GM23248 (cell line): ENCODE measurements at places on chromosomes 7 and 10.

GRCh38 chr10:633279-634245 is 55.9 kb downstream of the DIP2C start:
- DNase-seq, result no peak

DNA sequence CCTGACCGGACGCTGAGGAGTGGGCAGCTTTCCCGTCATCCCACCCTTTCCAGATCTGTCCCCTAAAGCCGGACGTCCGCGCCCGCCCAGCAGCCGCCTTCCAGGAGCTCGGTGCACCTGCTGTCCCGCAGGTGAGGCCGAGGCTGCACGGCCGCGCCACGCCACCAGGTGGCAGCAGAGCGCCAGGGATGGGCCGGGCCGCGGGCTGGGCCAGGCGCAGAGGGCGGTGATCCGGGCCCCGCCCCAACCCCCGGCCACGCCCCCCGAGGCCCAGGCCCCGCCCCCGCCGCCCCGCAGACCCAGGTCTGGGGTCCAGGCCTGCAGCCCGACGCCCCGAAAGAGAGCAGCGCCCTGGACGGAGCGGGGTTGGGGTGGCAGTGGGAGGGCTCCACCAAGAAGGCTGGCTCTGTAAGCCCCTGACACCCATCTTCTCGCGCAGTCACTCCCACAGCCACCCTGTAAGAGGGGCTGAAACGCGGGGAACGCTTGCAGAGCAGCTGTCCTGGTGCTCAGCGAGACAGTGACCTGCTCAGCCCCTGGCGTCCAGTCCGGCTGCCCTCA is 32.2 kb downstream of the FOXL3 start:
- peak; percentile 66 for DNase-seq

DNA sequence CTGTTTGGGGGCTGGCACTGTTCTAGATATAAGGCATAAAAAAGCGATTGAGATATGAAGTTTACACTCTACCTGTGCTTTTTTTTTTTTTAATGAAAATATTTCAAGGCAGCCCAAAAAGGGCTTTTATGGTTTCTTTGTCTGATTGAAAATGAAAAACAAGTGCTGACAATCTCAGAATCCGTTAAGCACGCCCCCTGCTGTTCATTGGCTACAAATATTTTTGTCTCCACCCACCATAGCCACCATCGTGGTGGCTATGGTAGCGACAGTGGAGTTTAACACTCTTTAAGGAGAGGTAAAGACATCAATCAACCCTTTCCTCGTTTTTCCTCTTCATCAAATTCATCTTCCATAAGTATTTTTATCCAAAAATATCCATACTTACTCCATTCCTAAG is 94.2 kb downstream of the CD36 start:
- DNase-seq, result peak; percentile 30

GRCh38 chr7:80869106-80869784 is 49.6 kb downstream of the SEMA3C start:
- DNase-seq, result no peak

- peak; percentile 42 for DNase-seq
These were observed 555.0 kb downstream of the INHBA start for GRCh38 chr7:41147606-41148485.

GRCh38 chr10:22049635-22050034 is 46.1 kb upstream of the DNAJC1 start:
- DNase-seq, result no peak

DNA sequence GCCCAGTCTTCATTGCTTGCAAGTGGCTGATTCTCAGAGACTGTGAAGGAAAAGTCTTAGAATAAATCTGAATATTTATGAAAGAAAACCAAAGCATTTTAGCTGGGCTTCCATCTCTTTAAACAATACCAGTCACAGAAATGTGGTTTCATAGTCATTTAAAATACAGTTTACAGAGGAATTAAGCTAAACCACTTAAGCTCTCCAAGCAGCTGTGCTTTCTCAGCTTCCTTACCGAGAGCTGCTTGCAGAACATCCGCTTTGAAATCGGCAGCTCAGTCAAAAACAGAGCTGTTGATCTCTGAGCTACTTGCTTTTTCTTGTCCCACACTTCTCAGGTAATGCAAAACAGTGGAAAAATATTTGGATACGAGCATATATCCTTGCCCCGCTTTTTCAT is 134.5 kb downstream of the DYNC1I1 start:
- no peak for DNase-seq

- DNase-seq, result no peak
These were observed 8.3 kb downstream of the CSTF2T start for GRCh38 chr10:51691135-51691534.

DNA sequence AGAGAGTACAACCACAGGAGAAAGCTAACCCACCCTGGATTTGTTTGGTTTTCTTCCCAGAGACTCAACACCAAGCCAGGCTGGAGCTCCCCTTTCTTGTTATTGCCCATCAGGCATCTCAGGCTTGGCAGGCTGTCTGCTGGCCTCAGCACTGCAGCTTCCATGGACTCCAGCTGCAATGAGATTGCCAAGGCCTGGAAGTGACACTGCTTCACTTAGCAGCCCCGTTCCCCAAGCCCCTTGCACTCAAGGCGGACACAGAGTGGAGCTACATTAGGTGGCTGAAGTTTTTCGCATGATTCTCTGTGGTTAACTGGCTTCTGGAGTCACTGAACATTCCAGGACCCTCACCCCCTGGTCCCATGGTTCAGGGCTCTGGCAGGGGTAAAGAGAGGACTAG is 163.1 kb upstream of the GDF10 start:
- DNase-seq, result peak; percentile 59

GRCh38 chr10:84204610-84205009 is 10.3 kb downstream of the CDHR1 start:
- DNase-seq, result no peak

DNA sequence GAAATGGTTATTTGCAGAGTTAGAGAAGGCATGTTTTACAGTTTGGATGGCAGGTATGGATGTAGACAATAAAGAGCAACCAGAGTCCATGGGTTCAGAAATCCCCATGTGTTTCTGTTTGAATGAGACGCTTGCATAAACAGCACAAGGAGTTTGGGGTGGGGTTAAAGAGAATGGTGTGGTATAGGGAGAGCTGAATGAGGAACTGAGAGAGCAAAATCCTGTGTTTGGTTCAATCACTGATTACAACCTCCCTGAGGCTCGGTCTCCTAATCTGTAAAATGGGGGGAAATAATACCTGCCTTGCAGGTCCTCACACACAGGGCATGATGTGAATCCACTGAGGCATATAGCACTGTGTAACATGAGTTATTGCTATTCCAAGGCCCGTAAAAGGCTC is 23.7 kb downstream of the CAV1 start:
- no peak for DNase-seq

GRCh38 chr7:78153285-78153684 is 354.7 kb downstream of the PHTF2 start:
- no peak for DNase-seq

GRCh38 chr10:46317889-46318288 is 31.1 kb downstream of the ANTXRL start:
- DNase-seq, result no peak

GRCh38 chr10:91603931-91604331 is 28.9 kb downstream of the PPP1R3C start:
- DNase-seq, result no peak

DNA sequence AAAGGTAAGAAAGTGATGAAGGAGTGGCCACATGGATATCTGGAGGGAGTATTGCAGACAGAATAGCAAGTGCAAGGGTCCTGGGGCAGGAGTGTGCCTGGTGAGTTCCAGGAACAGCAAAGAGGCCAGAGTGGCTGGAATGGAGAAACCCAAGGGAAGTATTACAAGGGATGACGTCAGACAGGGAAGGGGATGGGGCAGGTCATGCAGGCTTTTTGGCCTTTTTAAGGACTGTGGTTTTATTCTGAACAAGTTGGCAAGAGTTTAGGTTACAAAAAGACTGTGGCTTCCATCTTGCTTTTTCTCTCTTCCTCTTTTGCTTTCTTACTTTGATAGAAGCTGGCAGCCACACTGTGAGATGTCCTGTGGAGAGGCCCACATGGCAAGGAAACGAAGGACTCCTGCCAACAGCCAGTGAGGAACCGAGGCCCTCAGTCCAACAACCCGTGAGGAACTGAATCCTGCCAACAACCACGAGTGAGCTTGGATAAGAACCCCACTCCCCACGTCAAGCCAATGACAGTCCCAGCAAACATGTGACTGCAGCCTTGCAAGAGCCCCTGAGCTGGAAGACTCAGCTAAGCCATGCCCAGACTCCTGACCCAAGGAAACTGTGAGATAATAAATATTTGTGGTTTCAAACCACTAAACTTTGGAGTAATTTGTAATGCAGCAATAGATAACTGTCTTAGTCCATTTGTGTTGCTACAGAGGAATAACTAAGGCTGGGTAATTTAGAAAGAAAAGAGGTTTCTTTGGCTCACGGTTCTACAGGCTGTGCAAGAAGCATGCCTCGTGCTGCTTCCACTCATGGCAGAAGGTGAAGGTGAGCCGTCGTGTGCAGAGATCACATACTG is 19.8 kb upstream of the KDM7A start:
- peak; percentile 74 for DNase-seq

GRCh38 chr10:20100171-20100570 is 283.9 kb downstream of the PLXDC2 start:
- DNase-seq, result peak; percentile 12

DNA sequence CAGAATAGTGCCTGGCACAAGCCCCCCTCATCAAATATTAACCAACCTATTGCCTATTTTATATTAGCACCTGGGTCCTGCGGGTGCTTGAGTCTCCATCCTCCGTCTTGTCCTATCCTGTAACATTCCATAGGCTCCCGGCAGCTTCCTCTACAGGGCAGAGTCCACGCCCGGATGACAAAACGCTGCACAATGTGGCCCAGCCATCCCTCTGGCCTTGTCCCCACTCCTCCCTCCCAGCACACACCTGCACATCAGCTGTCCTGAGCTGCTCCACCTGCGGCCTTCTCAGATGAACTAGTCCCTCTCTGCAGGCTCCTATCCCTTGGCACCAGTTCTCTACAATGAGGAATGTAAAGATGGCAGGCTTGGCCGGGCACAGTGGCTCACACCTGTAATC is 153.5 kb upstream of the PDE1C start:
- DNase-seq, result no peak

- DNase-seq, result no peak
These were observed 48.2 kb downstream of the DYNC2I1 start for GRCh38 chr7:158904599-158904998.

GRCh38 chr7:149879766-149880637 is 6.2 kb downstream of the ATP6V0E2 start:
- DNase-seq, result no peak

- DNase-seq, result no peak
These were observed 9.9 kb upstream of the ZNF212 start for GRCh38 chr7:149229526-149229925.

- DNase-seq, result no peak
These were observed 28.9 kb downstream of the ELFN1 start for GRCh38 chr7:1698951-1699350.

DNA sequence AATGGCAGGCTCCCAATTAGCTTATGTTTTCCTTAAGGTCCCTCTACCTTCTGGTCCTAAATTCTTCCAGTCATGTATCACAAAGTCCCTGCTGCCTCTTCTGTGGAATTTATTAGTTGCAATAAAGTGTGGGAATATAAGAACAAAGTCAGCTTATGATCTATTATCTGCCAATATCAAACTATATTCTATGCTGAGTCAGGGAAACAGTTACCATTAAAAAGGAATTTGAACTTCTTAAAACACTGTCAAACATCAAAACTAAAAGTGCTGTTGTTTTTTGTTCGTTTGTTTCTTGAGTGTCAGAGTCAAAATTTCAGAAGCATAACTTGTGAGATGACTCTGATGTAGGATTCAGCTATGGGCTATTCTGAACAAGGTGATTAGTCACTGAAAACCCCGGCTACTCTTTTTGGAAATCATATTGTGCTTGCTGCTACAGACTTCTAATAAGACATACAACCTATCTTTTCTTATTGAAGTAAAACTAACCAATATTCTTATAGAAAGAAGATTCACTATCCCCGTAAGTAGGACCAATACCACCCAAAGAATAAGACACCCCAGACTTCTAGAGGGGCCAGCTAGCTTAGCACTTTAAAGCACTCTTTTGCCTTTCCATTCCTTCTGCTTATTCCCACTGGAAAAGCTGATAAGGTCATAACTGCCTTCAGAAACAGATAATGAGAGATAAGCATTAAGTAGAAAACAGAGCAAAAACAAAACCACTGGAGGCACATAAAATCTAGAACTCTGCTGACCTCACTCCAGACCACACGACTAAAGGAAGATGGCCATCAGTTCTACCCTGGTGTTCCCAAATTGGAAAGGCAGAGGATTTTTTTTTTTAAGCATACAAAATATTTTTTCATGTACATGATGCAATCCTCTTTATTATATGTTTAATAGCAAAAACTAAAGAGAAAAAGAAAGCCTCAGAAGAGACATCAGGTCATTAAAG is 370.6 kb downstream of the PARD3 start:
- peak; percentile 32 for DNase-seq

DNA sequence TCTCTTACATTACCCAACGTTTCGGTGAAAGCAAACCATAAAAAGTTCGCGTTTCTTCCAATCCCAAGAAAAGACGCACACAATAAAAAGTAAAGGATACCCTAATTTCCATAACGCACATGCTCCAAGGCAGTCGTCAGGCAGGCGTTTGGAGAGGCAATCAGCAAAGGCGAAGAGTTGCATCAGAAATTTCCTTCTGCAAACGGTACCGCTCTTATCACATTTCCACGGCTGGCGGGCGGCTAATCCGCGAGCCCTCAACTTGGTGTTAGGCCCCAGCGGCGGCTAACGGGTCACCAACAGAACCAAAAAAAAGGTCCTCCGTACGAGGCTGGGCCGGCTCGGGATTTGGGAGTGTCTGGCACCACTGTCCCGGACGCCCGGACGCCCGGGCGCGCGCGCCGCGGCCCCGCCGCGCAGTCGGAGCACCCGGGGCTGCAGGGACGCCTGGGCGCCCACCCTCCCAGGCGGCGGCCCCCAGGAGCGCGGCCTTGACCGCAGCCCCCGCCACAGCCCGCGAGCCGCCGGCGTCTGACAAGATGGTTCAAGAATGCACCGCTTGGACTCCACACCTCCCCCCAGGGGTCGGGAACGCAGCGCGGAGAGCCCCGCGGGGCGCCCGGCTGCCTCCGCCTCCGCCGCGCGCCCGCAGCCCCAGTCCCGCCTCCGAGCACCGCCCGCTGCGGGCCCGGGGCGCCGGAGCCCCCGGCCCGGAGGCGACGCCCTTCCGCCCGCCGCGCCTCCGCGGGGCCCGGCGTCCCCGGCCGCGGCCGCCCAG is 9.8 kb upstream of the GRB10 start:
- DNase-seq, result peak; percentile 69

DNA sequence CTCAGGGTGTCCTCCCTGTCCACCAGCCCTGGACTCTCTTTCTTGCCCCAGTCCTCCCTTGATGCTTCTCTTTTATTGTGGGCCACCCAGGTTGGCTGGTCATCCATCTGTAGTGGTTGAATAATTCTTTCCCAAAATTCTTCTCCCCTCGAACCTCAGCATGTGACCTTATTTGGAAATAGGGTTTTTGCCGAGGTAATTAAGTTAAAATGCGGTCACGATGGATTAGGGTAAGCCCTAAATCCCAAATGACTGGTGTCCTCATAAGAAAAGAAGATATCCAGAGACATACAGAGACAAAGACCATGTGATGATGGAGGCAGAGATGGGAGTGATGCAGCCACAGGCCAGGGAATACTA is 74.3 kb downstream of the GFRA1 start:
- DNase-seq, result no peak

DNA sequence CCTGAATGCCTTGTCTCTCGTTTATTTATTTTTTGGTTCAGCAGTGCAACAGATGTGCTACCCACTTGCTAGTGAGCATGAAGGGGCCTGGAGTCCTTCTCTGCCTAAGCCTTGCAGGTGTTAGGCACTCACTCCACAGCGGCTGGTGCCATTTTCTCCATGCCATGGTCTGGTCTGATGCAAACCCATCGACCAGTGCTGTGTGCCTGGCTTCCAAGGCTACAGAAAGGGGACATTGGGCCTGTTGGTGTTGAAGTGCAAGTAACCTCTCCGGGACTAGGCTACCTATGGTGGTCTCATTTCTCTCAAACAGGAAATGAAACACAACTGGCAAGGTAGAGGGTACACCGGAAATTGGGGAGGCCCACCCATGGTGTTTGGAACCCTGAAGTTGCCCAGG is 198.1 kb downstream of the ADARB2 start:
- no peak for DNase-seq
